ENCODE measurements at places on chromosomes 13 and 19.

DNA sequence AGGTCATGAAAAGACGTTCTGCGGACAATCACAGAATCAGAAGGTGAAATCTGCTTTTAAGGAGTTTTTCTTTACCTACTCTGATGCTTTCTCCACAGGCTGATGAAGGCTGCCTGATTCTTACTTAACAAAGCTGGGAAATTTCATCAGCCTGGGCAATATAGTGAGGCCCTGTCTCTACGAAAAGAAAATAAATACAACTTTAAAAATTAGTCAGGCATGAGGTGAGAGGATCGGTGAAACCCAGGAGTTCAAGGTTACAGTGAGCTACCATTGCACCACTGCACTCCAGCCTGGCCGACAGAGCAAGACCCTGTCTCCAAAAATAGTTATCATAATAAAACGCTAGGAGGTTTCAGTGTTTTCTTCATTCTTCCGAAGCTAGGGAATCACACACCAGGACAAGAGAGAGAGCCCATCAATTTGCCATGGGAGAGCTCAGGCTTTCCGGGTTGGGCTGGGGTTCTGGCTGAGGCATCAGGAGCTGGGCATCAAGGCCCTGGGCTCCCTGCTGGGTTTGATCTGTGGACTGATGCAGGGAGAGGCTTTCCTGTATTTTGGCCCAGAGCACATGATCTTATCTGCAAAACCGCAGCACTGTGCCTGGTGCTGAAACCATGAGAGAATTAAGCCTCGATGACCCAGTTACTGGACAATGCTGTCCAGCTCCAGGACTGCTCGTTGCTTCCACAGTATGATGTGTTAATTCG lies 25.1 kb upstream of the CEBPG start:
- H3K4me1 ChIP-seq = no peaks in the 10 kb centered on the region
- no peak overlapping the region for H3K27ac ChIP-seq
- no peak for DNase-seq
- H3K36me3 ChIP-seq = no peaks in the 10 kb centered on the region

DNA sequence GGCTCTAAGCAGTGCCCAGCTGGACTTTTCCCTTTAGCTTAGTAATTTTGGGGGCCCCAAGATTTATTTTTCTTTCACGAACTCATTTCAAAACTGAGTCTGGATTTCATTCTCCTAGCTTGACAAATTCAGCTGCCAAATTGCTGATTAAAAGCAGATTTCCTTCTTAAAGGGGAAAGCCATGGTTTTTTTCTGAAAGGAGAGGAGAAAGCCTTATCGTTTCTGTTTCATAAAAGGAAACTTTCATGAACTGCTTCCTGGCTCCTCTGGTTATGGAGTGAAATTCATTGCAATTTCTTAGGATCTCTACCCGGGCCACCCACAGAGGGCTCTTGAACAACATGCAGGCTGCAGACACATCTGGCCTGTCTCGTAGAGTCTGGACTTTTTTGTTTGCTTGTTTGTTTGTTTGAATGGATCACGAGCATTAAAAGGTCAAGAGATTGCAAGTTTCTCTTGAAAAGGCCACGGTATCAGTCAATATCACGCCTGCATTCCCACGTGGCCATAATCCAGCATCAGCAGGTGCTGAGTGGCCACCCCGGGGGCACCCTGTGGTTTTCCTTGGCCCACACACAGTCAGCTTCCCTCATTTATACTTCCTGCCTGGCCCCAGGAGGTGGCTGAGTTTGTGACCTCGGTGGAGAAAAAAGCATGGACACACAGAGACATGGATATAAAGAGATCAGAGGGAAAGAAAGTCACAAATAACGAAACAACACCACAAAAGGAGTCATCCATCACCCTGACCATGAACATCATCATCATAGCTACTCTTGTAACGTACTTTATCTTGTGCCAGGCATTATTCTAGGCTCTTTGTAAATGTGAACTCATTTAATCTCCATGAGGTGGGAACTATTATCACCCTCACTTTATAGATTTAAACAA lies 10.5 kb upstream of the KLK4 start:
- H3K4me1 ChIP-seq = peaks cover 9% of the 10 kb centered on the region
- DNase-seq = no peak
- H3K27ac ChIP-seq = no peak overlapping the region
- peak overlapping the region; percentile 4 for H3K4me3 ChIP-seq

DNA sequence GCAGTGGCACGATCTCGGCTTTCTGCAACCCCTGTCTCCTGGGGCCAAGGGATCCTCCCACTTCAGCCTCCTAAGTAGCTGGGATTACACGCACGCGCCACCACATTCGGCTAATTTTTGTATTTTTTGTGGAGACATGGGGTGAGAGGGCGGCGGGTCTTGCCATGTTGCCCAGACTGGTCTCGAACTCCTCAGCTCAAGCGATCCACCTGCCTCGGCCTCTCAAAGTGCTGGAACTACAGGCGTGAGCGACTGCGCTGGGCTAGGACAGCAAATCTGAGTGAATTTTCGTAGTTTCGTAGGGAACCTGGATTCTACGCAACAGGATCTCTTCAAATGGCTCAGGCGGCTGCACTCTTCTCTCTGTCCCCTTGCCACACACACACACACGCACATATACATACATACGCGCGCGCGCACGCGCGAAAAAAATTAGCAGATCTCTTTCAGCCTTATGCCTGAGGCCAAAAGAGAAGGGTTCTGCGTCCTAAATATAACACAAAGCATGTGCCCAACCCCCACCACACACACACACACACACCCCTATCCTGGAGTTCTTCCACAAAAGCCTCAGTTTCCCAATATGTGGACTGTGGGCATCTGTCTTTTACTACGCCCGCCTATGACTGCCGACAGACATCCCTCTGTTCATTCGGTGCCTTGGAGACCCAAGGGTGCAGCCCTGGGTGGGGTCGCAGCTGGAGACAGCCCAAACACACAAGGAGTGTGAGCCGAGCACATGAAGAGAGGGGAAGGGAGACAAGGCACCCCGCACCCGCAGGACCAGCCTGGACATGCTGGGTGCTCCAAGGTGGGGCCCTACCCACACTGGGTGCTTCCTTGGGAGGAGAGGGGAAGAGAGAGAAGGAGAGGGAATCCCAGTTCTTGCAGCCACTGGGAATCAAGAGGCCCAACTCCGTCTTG lies 616 bp downstream of the PINLYP start:
- peaks cover 10% of the 10 kb centered on the region for H3K36me3 ChIP-seq
- H3K4me3 ChIP-seq = peak overlapping the region; percentile 53
- no peaks in the 10 kb centered on the region for H3K27me3 ChIP-seq
- peaks cover 29% of the 10 kb centered on the region for H3K4me1 ChIP-seq
- peak; percentile 36 for DNase-seq

DNA sequence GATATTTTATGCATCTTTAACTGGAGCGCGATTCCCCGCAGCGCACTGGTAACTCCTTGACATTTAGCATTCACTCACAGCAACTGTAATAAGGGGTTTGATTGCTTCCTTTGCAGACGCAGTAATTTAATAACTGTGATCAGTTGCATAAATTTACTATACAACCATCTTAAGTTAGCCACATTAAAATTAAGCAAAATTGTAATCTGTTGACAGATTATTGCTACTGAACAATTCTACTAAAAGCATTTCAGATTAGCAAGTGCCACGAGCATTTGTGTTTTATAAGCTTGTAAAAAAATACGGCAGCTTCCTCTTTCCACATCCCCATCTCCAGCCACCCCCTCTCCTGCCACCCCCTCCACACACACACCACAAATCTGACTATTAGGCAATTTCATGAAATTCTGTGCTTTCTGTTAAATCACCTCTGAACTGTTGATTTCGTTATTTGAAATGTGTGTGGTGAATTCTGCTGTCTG lies 44.4 kb downstream of the TSHZ3 start:
- no peak for DNase-seq
- no peak overlapping the region for H3K27ac ChIP-seq
- no peaks in the 10 kb centered on the region for H3K36me3 ChIP-seq
- H3K27me3 ChIP-seq = peaks cover 5% of the 10 kb centered on the region
- no peaks in the 10 kb centered on the region for H3K4me1 ChIP-seq
- no peak overlapping the region for H3K4me3 ChIP-seq

DNA sequence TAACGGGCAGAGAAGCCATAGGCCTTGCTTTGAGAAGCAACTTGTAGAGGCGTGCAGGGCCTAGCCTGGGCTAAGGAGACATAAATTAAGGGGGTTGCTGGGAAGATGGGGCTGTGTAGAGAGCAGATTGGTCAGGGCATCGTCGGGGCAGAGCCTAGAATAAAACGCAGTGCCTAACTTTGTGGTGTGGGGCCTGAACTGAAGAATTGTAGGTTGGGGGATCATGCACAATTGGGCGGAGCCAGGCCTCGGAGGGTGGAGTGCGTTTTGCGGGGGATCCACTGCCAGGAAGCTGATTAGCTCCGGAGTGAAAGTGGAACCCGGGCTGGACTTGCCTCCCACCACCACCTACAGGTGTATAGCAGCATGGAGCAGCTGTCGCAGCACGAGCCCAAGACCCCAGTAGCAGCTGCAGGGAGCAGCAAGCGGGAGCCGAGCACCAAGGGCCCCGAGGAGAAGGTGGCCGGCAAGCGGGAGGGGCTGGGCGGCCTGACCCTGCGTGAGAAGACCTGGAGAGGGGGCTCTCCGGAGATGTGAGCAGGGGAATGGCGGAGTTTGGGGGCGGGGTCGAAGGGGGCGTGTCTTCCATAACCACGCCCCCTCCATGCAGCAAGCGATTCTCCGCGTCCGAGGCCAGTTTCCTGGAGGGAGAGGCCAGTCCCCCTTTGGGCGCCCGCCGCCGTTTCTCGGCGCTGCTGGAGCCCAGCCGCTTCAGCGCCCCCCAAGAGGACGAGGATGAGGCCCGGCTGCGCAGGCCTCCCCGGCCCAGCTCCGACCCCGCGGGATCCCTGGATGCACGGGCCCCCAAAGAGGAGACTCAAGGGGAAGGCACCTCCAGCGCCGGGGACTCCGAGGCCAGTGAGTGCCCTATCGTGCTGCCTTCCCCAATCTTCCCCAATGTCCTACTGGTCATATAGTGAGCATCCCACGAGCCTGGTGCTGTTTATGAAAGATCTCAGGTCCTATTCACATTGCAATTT lies 13.8 kb downstream of the DNASE2 start:
- H3K27me3 ChIP-seq = no peaks in the 10 kb centered on the region
- peak overlapping the region; percentile 43 for H3K27ac ChIP-seq
- peaks cover 7% of the 10 kb centered on the region for H3K36me3 ChIP-seq
- peaks cover 12% of the 10 kb centered on the region for H3K4me1 ChIP-seq
- H3K4me3 ChIP-seq = peak overlapping the region; percentile 61
- peak; percentile 89 for DNase-seq

GRCh38 chr19:15268192-15268927 lies 36.1 kb upstream of the EPHX3 start:
- H3K36me3 ChIP-seq = peaks cover 19% of the 10 kb centered on the region
- DNase-seq = no peak
- H3K27ac ChIP-seq = peak overlapping the region; percentile 2
- no peak overlapping the region for H3K4me3 ChIP-seq
- H3K27me3 ChIP-seq = no peaks in the 10 kb centered on the region

DNA sequence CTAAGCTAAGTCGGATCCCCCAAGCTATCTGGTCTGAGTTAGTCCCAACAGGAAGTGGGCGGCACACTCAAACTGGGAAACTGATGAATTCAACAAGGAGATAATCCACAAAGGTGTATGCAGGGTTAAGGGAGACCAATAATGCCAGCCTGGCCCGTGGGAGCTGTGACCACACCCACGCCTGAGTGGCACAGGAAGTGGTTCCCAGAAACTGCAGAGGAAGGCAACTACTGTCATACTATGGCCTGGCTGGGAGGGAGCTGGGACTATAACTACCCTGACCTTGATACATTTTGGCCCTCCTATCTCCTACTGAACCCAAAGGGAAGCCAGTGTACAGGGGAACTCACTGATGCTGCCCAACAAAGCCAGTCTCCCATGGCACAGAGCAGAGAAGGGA lies 85.5 kb upstream of the TDRD3 start:
- no peak overlapping the region for H3K27ac ChIP-seq
- no peaks in the 10 kb centered on the region for H3K27me3 ChIP-seq
- H3K4me3 ChIP-seq = no peak overlapping the region

- no peak overlapping the region for H3K4me3 ChIP-seq
- no peaks in the 10 kb centered on the region for H3K36me3 ChIP-seq
- no peaks in the 10 kb centered on the region for H3K4me1 ChIP-seq
- DNase-seq = no peak
- H3K27ac ChIP-seq = no peak overlapping the region
These were observed 862.8 kb downstream of the PCDH9 start for GRCh38 chr13:66367356-66367755.

GRCh38 chr13:112198396-112199010 lies 131.6 kb downstream of the SOX1 start:
- H3K27me3 ChIP-seq = no peaks in the 10 kb centered on the region
- H3K4me1 ChIP-seq = no peaks in the 10 kb centered on the region
- H3K4me3 ChIP-seq = no peak overlapping the region
- no peak for DNase-seq
- H3K36me3 ChIP-seq = no peaks in the 10 kb centered on the region
- no peak overlapping the region for H3K27ac ChIP-seq

DNA sequence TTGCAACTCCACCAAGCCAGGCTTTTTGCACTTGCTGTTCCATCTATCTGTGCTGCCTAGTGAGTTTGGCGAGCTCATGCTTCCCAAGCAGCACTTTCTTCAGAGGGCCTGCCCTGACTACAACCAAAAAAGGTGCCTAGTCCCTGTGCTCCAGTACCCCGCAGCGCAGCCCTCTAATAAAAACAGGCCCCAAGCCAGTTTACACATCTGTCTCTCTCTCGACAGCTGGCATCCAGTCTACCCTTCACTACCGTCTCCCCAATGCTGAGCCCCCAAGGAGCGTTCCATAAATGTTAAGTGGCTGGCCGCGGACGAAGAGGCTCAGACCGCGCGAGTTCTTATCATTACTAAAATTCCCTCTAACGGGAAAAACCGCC lies 512 bp downstream of the MED4 start:
- H3K4me3 ChIP-seq = peak overlapping the region; percentile 97
- peak; percentile 36 for DNase-seq

GRCh38 chr13:96473526-96474180 lies 383.7 kb downstream of the HS6ST3 start:
- H3K4me1 ChIP-seq = no peaks in the 10 kb centered on the region
- no peaks in the 10 kb centered on the region for H3K36me3 ChIP-seq
- no peak for DNase-seq
- H3K27me3 ChIP-seq = no peaks in the 10 kb centered on the region
- no peak overlapping the region for H3K27ac ChIP-seq

GRCh38 chr19:7142771-7143170 lies 73.3 kb downstream of the ZNF557 start:
- no peak for DNase-seq
- no peak overlapping the region for H3K27ac ChIP-seq
- H3K4me3 ChIP-seq = no peak overlapping the region
- H3K4me1 ChIP-seq = no peaks in the 10 kb centered on the region
- no peaks in the 10 kb centered on the region for H3K27me3 ChIP-seq
- H3K36me3 ChIP-seq = peaks cover 1% of the 10 kb centered on the region

DNA sequence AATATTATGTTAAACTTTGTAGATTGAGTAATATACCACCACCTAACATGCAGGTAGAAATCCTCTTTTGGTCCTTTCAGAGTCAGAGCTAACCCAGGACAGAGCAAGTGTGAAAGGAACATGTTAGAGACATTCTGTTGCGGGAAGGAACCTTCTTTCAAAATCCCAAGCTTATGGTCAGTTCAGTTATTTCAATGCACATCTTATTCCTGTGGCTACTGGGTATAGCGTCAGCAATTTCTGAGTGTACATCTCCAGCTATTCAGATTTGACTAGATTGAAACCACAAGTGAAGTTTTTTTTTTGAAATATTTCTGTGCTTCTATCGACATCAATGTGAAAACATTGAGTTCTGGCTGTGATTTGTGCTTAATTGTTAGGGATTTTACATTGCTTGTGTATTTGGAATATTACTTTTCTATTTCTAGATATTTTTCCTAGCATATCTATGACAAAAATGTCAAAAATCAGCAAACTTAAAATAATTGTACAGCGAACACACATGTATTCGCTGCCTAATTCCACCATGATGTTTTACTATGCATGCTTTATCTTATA lies 165.3 kb downstream of the LMO7 start:
- H3K27ac ChIP-seq = no peak overlapping the region
- no peak overlapping the region for H3K4me3 ChIP-seq
- H3K36me3 ChIP-seq = peaks cover 18% of the 10 kb centered on the region
- DNase-seq = no peak
- no peaks in the 10 kb centered on the region for H3K27me3 ChIP-seq
